ENCODE measurements at places on chromosomes 1 and 21. TPM values are rescaled to one million over a fixed set of nuclear protein-coding genes. Genes with fewer than 3 reads are reported as not detected.

Gene NBPF4
- total RNA-seq: not detected

Gene CEP104
- 14.3 TPM for total RNA-seq

Gene F11R
- total RNA-seq: 0.83 TPM

Gene POGK
- total RNA-seq: 33.1 TPM

Gene RHD
- 0.28 TPM for total RNA-seq

Gene ICOSLG
- total RNA-seq: under 0.01 TPM

Gene ATF3
- total RNA-seq: 9.9 TPM

Gene TARDBP
- 36.7 TPM for total RNA-seq

Gene HAO2
- not detected for total RNA-seq

Gene RABGGTB
- total RNA-seq: 48.2 TPM

Gene KRTAP10-6
- not detected for total RNA-seq

Gene AMY1B
- not detected for total RNA-seq

Gene NHLH1
- not detected for total RNA-seq

Gene PCAT6
- 0.56 TPM for total RNA-seq

Gene FCRL5
- not detected for total RNA-seq

Gene PYGO2
- 5.3 TPM for total RNA-seq

Gene SPRR1A
- total RNA-seq: not detected

Data from IMR-90 (cell line).